ENCODE measurements at places on chromosomes 5 and 9. TPM values are rescaled to one million over a fixed set of nuclear protein-coding genes. Genes with fewer than 3 reads are reported as not detected.

DNA sequence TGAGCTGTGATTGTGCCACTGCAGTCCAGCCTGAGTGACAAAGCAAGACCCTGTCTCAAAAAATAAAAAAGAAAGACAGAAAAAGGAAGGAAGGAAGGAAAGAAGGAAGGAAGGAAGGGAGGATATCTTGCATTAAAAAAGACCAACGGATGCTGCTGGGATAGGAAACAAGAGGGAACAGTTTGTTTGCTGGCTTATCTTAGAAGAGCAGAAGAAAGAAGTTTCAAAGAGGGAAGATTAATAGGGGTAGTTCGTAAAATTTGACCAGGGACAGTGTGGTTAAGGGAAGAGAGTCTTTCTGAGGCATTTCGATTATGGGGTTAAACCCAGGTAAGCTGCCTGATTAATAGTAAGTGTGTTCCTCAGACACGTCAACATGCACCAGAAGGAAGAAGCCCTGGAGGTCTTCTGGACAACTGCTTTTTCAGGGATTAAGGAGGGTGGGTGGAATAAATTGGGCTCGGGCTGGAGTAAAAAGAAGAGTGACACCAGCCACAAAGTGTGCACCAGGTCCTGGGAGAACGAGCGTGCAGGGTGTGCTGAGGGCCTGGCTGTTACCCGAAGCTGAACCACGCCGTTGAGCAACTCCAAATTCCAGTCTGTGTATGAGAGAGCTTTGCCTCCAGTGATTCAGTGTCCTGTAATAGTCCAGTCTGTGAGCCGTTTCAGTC lies 24.8 kb downstream of the FYB1 start:
- DNase-seq: no peak

DNA sequence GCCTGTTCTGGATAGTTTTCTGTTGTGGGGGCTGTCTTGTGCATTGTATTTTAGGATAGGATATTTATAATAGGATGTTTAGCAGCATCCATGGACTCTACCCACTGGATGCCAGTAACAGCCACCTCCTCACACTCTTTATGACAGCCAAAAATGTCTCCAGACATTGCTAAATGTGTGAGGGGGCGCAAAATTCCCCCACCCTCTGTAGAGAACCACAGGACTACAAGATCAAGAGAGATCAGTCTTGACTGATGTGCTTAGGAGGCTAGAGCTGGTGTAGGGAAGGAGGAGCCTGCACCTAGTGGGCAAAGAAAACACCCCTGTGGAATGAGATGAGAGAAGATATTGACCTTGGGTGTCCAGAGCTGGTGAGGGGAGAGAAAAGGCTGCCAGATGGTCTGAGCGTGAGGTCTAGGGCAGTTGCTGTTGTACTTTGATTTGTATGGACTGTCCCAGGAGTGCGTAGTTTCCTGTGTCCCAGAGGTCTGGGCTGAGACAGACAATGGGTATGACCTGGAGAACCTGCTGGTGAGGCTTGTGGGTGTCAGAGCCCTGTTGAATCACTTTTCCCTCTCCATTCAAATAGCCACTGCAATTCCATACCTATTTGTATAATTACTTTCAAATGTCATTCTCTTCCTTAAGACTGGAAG lies 16.3 kb downstream of the DAPK1 start:
- DNase-seq: no peak

- no peak for DNase-seq
These were observed 317.2 kb downstream of the DEPDC1B start for GRCh38 chr5:60382716-60383115.

GRCh38 chr5:80874162-80874561 lies 86.0 kb upstream of the RASGRF2 start:
- DNase-seq: no peak

GRCh38 chr9:37923796-37924427 lies 20.0 kb upstream of the SLC25A51 start:
- no peak for DNase-seq

DNA sequence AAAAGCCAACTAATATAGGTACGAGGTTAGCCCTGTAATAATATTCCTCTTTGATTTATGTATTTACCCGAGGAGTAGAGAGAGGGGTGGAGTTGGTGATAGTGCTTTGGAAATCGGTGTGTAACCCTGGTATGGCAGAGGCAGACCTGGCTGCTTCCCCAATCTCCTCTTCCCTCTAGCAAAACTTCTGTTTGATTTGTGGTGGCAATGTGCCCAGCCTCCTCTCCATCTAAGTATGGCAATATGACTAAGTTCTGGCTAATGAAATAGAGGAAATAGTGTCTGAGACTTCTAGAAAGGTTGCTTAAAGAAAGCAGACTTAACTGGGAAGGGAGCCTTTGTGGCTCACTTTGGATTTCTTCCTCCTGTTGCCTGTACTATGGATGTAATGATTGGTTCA lies 491.1 kb downstream of the ENC1 start:
- no peak for DNase-seq

- no peak for DNase-seq
These were observed 243.0 kb upstream of the SLC24A2 start for GRCh38 chr9:20031836-20032235.

- DNase-seq: no peak
These were observed 70.6 kb downstream of the LRSAM1 start for GRCh38 chr9:127521919-127522304.

- no peak for DNase-seq
These were observed 45.5 kb downstream of the COL27A1 start for GRCh38 chr9:114200721-114201300.

DNA sequence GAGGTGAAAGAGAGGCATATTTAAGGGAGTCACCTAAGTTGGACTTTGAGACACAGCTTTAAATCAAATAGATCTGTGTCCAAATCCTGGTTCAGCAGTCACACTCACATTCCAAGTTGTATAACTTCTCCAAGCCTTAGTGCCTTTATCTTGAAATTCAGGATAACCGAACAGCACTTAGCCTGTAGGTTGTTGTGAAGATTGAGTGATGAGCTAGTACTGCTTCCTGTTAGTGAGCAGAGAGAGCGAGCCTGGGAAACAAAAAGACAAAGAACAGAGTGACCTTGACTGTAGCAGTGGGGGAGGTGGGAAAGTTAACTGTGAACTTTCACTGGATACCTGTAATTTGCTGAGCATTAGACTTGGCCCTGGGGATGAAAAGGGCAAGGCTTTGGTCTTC lies 22.4 kb downstream of the MAML1 start:
- no peak for DNase-seq

DNA sequence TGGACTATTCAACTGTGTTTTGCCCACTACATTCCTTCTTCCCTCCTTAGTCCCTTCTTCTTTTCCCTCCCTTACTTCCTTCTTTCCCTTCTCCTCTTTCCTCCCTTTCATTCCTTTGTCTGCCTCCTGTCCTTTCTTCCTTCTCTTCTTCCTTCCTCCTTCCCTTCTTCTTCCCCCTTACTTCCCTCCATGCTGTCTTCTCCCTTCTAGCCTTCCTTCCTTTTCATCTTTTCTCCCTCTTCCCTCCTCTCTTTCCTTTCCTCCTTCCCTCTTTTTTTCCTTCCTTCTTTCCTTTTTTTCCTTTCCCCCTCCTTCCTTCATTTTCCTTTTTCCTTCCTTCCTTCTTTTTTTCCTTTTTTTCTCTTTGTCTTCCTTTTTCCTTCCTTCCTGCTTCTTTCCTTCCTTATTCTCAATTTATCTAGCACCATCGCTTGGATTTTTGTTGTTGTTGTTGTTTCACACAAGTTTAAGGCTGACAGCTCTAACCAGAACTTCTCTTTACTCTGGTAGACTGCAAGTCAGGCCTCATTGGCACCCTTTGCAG lies 123.4 kb downstream of the CEMIP2 start:
- DNase-seq: no peak

The C1QTNF3 gene
- total RNA-seq: 3.2 TPM

The NXNL2 gene
- 1.8 TPM for total RNA-seq

The INVS gene
- total RNA-seq: 24.0 TPM

The ZNF454 gene
- 0.12 TPM for total RNA-seq
